T-helper 2 cell treated with Interferon-gamma antibody and Interleukin-4, amounts not matched to agents 5 μg/mL and 100 μg/mL, for 36 hours (primary cell): ENCODE measurements at places on chromosomes 11 and 22.
A peak's percentile ranks its signal among the peaks of the same experiment; 100 is the strongest.

DNA sequence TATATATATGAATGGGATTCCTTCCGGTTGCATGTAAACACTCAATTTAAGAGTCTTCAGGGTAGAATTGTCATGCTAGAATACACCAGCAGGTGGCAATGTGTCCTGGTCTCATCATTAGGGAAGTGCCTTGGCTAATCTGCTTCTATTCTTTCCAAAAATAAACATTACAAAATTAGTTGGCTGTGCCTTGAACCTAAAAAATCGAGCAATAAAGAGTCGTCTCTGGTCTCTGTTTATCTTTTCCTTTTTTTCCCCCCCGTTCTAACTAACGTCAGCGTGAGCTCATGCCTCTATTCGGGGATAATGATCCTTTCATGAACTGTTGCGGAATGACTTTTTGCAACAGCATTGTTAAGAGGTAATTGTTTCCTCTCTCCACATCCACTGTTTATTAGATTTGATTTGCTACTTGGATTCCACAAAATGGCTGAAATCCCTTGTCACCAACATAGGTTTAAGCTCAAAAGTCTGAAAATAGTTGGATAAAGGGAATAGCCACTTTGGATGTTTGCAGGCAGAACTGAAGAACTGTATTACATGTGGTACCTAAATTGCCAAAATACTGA lies 1.2 kb upstream of the ARHGEF12 start:
- DNase-seq, result peak; percentile 40

GRCh38 chr11:19756675-19757475 lies 44.2 kb downstream of the NAV2 start:
- no peak for DNase-seq

DNA sequence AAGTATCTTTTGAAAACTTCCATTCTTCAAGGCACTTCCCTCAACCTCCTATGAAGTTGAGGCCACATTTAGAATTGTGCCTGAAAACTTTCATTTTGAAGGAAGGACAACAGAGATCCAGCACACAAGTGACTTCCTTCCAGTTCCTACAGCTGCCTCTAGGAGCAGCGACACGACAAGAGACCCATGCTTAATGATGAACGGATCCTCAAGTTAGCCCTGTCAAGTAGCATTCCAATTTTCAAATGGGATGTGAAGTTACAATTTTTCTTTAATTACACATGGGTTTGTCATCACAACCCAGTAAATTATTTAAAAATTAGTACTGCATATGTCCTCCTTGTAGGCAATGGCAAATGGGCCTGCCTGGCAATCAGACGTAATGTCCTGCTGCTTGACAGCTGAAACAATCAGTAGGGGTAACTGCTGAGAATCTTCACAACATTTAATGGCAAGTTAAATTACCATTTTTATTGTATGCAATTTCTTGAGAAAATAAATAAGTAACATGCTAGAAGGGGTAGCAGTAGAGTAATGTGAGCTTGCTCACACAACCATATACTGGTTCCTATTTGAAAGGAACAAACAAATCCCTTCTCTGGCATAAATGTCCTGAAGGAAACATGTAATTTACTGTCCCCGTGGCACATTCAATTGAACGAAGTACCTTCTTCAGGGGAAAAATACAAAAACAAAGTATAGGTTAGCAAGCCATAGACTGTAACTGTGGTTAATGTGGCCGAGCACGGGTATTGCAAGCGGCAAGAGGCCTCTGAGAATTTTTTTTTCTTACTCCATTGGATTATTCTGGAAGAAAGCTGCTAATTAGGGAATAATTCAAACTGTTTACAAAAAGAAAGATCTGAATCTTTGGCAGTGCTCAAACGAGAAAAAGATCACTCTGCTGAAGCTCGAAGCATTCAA lies 288.3 kb downstream of the CADM1 start:
- DNase-seq, result no peak

- DNase-seq, result no peak
Observed at GRCh38 chr11:106765469-106766258, 252.6 kb downstream of the GUCY1A2 start.

DNA sequence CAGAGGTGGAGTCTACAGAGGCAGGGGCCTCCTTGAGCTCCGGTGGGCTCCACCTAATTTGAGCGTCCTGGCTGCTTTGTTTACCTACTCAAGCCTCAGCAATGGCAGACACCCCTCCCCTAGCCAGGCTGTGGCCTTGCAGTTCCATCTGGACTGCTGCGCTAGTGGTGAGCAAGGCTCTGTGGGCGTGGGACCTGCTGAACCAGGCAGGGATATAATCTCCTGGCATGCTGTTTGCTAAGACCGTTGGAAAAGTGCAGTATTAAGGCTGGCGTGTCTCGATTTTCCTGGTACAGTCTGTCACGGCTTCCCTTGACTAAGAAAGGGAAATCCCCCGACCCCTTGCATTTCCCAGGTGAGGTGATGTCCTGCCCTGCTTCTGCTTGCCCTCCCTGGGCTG lies 77.7 kb downstream of the GDPD4 start:
- no peak for DNase-seq
